ENCODE measurements at places on chromosomes 3 and 15.

DNA sequence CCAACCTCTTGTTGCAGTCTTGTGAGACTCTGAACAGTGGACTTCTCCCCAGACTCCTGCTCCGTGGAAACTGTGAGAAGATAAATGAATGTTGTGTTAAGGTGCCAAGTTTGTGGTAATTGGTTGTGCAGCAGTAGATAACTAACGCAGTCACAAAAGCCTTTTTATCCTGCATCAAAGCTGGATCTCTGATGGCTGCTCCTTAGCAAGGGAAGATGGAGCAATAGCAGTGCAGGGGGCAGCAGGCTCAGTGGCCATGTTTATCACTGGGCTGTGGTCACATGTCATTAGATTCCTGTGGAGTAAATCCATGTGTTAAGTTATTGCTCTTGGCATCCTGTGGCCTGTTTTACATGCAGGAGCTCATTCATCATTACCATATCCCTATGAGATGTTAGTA is 13.5 kb downstream of the CMTM7 start:
- DNase-seq: no peak

GRCh38 chr3:196896229-196896628 is 28.5 kb downstream of the SENP5 start:
- no peak for DNase-seq

- DNase-seq: no peak
Observed at GRCh38 chr3:23455084-23455483, 252.0 kb downstream of the UBE2E2 start.

GRCh38 chr3:13195374-13195773 is 122.1 kb upstream of the IQSEC1 start:
- no peak for DNase-seq

DNA sequence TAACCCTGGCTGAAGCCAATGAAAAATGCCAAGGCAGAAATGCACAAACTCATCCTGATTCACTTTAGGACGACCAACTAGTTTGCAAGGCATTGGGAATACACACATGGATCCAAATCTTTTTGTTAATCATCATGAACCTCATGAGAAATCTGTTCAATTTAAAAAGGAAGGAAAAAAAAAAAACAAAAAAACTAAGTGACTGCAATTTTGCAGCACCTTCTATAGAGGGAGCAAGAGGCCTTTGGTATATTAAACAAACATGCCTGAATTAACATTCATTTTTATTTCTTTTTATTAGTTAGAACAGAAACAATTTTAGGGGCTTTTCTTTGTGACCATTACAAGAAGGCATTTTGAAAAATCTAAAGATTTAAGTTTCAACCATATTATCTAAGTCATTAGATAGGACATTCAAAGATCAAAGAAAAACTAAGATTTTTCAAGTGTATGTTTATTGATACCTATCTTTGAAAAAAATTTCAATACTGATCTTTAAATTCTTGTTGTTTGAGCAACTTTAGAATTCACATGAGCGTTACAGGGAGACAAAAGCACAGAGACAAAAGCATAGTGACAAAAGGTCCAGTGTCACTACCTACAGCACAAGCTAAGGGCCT is 182.4 kb downstream of the CBLB start:
- DNase-seq: no peak

- no peak for DNase-seq
Observed at GRCh38 chr3:106086038-106086437, 217.2 kb upstream of the CBLB start.

DNA sequence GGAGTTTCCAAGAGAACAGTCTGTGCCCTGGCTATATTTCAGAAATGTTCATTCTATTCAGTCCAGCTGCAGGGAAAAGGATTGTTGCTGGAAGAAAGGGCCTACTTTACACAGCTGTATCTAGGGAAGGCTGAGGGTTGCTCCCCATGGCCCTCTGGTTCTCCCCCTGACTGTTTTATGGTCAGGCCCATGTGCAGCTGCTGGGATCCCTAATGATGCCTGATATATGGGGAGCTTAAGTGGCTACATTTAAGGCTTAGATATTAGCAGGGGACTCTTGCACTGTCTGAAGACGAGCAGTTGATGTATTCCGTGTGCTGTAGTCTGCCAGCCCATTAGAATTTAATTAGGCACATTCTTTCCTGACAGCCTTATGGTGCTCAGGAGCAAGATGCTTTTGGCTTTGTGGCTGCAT is 72.0 kb downstream of the FAM43A start:
- DNase-seq: no peak

GRCh38 chr15:43067717-43068461 is 37.9 kb downstream of the UBR1 start:
- no peak for DNase-seq

GRCh38 chr15:63233667-63234423 is 43.6 kb upstream of the APH1B start:
- no peak for DNase-seq

DNA sequence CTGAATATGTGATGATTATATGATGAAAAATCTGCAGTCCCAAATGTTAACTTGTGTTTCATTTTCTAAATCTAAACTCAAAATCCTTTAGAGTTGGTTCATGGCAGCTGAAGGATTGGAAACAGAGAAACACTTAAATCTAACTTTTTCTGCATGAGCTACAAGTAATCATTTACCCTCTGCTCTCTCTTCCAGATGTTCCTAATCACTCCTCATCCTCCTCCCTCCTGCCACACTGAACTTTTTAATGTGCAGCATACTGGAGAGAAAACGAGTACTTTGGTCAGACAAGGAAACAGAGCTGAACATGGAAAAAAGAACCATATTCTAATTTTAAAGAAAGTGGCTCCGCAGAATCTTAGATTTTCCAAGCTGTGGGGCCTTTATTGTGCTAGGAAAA is 321.2 kb upstream of the COL8A1 start:
- no peak for DNase-seq

DNA sequence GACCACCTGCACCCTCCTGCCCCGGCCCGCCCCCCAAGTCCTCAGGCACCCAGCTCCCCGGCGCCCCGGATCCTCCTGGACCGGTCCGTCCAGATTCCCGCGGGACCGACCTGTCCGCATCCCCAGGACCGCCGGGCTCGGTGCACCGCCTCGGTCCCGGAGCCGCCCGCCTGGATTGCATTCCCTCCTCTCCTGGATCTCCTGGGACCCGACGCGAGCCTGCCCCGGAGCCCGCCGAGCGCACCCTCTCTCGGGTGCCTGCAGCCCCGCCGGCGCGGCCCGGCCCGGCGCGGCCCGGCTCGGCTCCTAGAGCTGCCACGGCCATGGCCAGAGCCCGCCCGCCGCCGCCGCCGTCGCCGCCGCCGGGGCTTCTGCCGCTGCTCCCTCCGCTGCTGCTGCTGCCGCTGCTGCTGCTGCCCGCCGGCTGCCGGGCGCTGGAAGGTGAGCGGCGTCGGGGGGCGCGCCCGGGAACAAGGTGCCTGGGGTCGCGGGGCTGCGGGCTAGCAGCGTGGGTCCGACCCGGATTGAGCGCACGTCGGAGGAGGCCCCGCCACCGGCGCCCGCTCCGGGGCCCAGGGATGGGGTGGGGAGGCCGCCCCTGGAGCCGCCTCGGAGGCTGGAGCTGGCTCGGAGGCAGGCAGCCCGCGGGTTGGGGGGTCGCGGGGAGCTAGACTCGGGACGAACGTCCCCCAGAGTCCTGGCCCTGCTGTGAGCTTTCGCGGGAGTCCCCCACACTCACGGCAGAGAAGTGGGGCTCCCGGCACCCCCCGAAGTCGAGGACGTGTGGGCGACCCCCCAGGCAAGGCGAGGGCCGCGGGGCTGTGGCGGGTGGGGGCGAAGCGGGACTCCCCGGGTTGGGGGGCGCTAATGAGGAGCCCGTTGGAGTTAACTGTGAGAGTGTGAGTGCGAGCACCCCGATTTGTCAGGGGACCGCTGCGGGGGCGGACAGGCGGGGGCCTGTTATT is 610 bp downstream of the EPHB3 start:
- no peak for DNase-seq

GRCh38 chr15:77001966-77002365 is 7.0 kb downstream of the PSTPIP1 start:
- DNase-seq: no peak

DNA sequence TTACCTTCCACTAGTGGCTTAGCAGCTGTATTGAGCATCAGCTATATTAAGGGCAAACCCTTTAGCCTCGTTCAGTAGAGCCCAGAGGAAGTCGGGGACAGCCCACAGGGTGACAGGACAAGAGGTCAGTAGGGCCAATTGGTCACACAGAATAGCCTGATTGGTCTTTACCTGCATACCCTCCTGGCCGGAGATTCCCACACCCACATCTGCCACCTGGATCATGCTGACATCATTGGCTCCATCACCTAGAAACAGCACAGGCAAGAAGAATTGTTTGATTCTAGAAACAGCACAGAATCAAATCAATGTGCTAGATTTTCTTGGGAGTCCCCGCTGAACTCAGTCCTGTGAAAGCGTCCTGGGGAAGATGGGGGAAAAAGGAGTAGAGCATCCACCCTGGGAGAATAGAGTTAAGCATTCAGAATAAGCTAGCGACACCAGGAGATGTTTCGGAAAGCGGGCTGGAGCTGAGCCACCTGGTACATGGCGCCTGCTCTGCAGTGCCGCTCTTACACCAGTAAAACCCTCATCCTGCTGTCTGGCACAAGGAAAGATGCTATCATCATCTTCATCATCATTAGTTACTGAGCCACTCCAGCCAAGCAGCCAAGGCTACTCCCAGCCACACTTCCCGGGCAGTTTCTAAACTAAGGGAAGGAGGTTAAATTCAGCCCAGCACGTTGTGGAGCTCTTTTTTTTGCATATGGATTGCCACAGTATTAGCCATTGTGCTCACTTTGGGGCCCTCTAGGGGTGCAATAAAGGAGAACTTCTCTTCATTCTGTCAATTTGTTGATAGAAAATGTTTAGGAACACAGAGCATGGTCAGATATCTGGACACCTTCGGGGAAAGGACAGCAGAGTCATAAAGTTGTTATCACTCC is 171.3 kb downstream of the ATP10A start:
- DNase-seq: no peak

DNA sequence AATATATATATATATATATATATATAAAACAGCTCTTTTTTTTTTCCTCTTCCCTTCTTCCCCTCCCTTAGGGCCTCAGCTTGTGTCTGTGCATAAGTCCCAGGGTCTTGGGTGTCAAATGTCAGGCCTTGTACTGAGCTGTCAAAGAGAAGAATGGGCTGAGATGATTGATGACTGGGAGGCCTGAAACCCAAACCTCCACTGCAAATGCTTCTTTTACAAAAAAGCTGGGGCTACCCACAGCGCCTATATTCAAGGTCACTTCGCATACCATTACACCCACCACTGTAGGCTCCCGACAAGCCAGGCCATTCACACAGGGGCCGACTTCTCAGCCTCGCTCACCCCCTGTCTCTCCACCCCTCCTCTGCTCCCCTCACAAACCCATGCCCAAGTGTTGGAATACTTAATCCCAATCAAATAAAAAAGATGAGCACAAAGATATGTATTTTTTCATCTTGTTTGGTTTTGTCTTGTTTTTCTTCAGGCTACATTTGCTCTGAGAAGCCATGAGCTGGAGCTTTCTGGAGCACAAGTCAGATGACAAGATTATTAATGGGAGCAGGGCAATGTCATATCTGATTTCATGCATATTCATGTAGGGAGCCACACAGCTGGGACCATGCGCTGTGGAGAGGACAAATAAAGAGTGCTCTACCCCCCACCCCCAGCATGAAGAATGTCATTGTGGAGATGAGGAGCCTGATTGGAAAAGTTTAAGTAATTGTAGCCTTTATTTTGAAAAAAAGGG is 614.4 kb upstream of the NR2F2 start:
- DNase-seq: no peak

DNA sequence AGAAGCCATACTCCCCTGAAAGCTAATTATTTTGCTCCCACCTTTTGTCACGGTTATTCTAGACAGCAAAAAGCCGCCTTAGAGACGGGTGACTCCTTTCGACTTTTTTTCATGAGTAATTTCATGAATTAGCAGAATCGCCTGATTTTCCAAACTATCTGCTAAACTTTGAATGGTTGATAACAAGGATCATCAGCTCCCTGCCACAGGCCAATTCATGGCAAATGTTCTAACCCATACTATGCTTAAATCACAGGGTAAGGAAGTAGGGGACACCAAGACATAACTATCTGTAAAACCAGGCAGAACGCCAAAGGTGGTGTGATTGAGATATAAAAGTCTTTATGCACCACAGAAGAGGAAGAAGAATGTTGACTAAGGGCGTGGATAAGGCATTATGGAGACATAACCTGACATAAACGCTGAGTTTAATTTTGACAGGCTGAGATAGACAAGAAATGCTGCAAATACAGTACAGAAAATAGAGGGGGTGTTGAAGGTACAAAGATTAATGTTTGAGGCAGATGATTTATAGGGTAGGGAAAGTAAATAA is 891 bp upstream of the DMXL2 start:
- DNase-seq: no peak

GRCh38 chr15:90376789-90377188 is 11.3 kb upstream of the IQGAP1 start:
- no peak for DNase-seq

DNA sequence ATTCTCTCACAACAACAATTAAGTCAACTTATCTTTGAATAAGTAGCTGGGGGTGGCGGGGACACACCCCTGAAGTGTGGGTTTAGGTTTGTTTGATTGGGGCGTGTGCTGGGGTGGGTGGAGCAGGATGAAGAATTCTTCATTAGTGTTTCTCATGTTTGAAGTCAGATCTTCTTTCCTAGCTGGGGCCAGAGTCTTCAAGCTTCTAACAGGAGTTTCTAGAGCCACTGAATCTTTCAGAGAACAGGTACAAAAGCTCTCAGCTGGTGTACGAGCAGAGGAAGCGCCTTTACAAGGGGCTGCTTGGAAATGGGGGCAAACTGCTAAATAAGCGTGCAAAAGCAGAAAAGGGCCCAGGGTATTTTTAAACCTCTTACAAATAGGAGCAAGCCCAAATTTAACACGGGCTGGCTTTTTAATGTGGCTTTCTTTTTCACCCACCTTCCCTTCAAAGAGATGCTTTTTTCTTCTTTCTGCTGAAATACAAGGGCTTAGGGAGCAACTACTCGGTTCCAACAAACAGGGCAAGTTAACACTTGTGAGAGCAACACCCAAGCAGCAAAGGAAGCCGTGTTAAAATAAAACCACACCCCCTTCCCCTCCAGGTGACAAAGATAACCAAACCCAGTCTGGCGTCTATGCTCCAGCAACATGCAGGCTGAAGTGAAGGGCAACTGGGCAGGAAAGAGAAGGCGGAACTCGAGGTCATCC is 86.9 kb upstream of the RASGRP1 start:
- DNase-seq: no peak

- no peak for DNase-seq
Observed at GRCh38 chr3:126435456-126436315, 40.0 kb downstream of the ZXDC start.

GRCh38 chr3:152480282-152480953 is 211.7 kb downstream of the MBNL1 start:
- DNase-seq: peak; percentile 34

GRCh38 chr15:38667890-38668850 is 103.6 kb upstream of the RASGRP1 start:
- no peak for DNase-seq

DNA sequence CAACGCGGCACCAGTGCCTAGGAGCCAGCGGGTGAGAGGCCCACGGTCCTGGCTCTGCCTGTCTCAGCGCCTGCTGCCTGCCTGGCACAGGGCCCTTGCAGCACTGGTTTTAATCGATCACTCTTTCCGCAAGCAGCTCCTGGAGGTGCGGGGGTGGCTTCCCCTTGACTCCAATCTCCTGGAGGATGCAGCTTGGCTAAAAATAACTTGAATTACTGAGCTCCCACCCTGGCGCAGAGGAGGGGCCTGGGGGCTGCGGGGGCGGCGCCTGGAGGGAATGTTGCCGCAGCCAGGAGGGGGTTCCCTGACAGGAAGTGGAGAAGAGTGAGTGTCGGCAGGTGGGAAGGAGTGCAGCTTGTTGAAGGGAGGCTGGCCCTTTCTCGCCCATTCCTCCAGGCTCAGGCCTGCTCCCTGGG is 9.9 kb upstream of the RPL29 start:
- no peak for DNase-seq
